Retinal pigment epithelial cell (primary cell): ENCODE measurements at places on chromosomes 12 and 14.

- DNase-seq, result no peak
Observed at GRCh38 chr12:44372259-44372658, 503.9 kb downstream of the NELL2 start.

GRCh38 chr14:53470351-53471043, 317.4 kb upstream of the DDHD1 start:
- peak; percentile 43 for DNase-seq

- no peak for DNase-seq
Observed at GRCh38 chr12:121181181-121181580, 28.7 kb upstream of the P2RX4 start.

DNA sequence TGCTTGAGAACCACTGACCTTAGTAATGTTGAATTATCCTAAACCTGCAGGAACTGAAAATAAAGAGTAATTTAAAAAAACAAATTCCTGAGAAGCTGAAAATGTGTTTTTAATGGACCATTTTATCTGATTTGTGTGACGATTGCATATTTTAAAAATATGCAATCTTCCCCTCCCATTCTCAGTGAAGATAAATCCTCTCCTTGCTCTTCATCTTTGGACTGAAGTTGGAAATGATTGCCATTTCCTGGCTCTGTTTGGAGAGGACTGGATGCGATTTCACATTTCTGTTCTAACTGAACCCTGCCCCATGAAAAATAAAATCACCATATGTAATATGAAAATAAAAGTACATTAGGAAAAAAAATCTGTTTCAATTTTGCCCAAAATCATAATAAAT, 216.3 kb downstream of the SLC6A15 start:
- no peak for DNase-seq

DNA sequence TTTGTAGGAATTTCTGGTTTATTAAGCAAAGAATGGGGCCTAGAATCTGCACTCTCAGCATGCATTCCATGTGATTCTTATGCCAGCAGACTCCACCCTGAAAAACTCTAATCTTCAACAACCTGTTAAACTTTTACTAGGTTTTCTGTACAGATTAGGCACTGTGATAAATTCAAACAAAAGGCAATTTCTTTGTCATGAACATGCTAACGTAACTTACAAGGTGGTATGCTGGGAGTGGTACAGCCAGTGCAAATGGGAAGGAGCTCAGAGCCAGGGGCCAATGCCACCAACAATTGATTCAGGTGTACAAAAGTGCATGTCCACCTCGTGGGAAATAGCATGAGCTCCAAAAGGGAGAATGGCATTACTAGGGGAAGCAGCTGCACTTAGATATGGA, 83.0 kb downstream of the PPFIBP1 start:
- no peak for DNase-seq

DNA sequence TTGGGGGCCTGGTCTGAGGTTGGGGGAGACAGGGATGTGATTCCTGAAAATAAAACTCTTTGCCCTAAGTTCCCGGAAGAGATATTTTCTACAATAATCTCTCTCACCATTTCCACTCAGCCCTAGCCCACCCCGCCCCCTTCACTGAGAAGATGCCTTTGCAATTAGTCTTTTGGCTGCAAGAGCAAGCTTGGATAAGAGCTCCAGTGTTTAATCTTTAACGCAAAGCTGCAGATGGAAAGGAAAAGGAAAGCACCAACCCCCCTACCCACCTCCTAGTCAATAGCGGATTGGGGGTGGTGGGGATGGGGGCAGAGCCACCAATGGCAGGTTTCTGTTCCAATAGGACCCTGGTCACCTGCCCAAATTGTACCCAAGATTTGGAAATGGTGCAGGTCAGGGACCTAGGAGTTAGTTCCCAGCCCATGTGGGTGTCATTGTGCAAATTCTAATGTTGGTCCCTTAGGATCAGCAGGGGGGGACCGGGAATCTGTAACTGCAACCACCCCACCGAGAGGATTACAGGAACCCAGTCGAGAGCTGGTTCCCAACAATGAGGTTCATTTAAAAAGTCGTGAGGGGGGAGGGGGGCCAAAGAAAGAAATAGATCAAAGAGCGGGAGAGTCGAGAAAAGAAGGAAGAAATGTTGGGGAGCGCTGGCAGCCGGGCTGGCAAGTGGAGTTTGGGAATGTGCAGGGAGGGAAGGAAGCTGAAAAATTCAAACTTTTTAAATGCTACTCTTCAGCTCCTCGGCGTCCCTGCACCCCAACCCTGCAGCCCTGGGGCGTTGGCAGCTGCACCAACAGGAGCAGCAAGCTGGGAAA, 1.6 kb downstream of the ZFP36L1 start:
- DNase-seq, result no peak

DNA sequence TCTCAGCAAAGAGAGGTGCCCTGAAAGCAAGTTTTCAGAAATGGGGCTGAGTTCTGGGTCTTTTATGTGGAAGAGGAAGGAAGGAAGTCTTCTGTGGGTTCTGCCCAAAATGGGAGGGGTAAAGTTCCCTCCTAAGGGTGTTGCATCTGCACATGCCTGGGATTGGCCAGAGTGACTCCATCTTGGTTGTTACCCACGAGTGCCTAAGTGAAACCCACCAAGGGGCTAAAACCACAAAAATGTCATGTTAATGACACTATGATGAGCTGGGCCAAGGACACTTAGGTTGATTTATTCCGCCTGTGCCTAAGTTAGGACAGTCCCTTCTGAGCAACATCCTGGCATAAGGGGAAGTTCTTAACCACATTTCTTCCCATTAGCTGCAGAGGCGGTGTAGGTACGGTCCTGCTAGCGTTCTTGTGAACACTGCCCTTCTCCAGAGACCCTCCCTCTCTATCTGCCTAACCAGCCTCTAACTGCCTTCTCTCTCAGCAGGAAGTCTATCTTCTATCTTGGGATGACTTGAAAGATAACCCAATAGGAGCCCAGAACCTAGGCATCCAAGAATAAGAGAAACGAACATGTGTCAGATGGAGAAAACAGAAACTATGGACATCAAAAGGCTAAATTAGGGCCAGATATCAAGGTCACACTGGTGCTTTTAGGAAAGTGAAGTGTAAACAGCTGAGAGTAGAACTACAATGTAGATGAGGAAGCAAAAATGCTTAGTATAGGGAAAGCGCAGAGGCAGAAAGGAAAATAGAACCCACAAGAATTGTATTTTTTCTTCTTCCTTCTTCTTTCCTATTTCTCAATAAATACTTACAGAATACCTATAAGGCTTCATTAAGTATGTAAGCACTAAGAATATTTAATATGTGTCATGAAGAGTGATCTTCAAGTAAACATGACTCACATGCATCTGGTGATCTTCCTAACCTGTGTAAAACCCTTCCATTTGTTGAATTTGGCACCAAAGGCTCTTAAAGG, 104.2 kb upstream of the AMN1 start:
- no peak for DNase-seq

DNA sequence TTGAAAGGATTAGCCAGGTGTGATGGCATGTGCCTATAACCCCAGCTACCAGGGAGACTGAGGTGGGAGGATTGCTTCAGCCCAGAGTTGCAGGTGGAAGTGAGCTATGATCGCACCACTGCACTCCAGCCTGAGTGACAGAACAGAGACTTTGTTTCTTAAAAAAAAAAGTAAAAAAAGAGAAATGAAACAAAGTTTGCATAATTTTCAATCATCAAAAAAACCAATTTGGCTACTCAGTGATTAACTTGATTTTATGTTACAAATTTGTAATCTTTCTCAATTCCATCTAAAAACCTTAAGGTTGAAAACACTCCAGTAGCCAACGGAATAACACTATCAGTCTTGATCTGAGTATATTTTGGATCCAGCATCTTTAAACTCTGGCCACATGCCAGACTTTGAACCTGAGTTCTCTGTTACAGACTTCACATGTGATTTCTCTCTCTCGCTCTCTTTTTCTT, 12.6 kb upstream of the DENND5B start:
- no peak for DNase-seq
